ENCODE measurements at places on chromosomes 16 and 17.
A peak's percentile ranks its signal among the peaks of the same experiment; 100 is the strongest.

GRCh38 chr17:9174779-9175574 is 153.7 kb downstream of the NTN1 start:
- no peak for DNase-seq

DNA sequence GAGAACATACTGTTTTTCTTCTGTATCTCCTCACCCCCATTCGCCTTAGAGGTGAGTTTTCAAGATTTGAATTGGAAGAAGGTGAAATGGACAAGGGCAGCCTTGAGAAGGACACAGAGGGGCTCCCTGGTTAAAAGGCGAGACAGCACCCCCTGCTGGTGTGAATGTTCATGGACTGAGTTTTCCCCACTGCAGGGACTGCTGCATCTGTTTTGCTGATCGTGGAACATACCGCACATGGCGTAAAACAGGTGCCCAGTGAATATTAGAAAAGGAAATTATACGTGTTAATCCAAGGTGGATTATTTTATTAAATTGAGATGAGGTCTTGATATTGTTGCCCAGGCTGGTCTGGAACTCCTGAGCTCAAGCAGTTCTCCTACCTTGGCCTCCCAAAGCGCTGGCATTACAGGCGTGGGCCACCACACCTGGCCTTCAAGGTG is 54.5 kb downstream of the NDE1 start:
- peak; percentile 66 for DNase-seq

GRCh38 chr16:17921357-17921978 is 415.1 kb downstream of the NPIPA8 start:
- peak; percentile 30 for DNase-seq

DNA sequence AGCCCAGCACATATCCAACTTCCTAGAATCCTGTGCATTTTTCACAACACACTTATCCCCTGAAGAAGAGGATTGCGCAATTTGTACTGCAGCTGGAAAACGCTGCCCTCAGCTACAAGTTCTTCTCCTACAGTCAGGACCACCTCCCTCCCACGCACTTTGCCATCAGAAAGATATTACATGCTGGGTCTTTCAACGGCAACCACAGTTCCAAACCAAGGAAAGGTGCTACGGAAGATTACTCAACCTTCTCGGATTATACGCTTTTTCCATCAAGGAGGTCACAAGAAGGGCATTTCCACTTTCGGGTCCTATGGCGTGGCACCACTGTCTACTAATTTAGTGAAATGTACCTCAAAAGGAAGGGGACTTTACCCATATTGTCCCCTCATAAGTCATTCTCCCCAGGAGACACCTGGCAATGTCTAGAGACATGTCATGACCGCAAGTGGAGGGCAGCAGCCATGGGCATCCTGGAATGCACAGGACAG is 35.2 kb downstream of the USP7 start:
- no peak for DNase-seq

DNA sequence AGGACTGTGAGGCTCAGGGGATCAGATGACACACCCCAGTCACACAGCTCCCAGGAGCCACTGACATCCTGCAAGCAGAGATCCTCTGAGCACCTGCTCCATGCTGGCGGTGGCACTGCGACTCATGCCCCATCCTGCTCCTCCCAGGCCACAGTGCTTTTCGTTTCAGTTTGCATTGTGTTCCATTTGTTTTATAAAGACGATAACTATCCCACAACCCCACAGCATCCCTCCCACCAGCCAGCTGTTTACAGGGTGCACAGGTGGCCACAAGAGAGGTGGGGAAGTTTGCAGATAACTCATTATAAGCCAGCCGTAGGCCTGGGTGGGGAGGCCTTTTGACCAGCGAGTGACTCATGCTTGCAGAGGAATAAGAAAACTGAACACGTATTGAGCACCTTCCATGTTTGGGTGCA is 28.2 kb downstream of the BCO1 start:
- peak; percentile 0 for DNase-seq

DNA sequence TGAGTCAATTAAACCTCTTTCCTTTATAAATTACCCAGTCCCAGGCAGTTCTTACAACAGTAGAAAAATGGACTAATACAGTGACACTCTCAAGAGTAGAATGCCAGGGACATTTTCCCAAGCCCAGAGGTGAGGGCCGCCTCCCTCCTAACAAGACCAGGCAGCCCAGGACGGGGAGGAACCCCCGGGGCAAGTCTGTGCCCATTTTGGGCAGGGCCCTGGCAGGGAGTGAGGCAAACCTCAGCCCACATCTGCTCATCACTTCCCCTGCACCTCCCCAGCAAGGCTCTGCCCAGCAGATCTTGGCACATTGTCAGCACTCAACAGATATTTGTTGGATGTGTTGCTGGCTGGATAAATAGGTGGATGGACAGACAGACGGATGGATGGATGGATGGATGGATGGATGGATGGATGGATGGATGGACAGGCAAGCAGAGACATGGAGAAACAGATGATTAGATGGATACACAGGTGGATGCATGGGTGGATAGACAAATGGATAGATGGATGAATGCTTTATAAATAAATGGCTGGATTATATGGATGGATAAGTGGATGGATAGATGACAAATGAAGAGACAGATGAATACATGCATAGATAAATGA is 271.3 kb downstream of the PARN start:
- DNase-seq: no peak
